ENCODE measurements at places on chromosomes 2 and 18.

- no peak for DNase-seq
Observed at GRCh38 chr2:2904721-2905350, 472.8 kb downstream of the EIPR1 start.

DNA sequence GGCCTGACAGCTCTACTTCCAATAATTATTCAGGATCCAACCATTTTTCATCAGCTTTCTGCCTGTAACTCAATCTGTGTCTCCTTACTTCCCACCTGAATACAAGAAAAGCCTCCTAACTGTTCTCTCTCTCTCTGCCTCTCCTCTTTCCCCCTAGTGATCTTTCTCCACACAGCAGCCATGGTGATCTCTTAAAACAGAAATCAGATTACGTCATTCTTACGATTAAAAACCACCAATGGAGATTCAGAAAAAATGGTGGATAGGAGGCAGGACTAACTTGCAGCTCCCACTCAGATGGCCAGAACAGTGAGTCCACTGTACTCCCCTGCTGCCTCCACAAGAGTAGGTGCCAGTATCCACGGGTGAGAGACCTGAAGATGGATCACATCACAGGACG, 431.7 kb downstream of the MBD2 start:
- DNase-seq: no peak

DNA sequence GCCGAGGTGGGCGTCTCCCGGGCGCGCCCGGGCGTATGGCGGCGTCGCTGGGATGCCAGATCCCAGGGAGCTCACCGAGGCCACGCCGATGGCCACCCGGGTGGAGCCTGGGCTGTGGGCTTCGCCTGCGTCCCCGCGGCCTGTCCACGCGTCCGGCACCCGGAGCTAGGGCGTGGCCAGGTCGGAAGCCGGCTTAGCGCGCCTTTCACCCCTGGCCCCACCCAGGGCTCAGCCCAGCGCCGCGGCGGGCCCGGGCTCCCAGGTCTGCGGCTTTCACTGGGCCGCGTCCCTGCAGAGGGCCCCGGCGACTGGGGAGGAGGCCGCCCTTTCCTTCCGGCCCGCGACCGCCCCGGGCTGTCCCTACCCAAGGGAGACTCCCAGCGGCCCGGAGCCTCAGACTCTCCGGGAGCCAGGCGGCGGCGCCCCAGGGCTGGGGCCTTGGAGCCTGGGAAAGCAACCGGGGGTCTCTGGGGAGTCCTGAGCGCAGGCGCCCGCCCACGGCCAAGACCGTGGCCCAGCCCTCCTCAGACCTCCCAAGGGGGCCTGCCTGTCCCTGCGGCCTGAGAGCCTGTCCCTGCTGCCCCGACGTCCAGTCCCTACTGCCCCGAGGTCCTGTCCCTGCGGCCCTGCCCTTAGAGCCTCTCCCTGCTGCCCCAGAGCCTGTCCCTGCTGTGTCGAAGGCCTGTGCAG, 36.3 kb upstream of the ITM2C start:
- no peak for DNase-seq

- no peak for DNase-seq
Observed at GRCh38 chr2:61962095-61962984, 56.9 kb downstream of the COMMD1 start.

- DNase-seq: no peak
Observed at GRCh38 chr2:182817558-182817957, 48.9 kb downstream of the FRZB start.

GRCh38 chr2:64007924-64008323, 11.3 kb downstream of the VPS54 start:
- DNase-seq: no peak

GRCh38 chr2:164947281-164947680, 8.0 kb downstream of the SLC38A11 start:
- DNase-seq: no peak

DNA sequence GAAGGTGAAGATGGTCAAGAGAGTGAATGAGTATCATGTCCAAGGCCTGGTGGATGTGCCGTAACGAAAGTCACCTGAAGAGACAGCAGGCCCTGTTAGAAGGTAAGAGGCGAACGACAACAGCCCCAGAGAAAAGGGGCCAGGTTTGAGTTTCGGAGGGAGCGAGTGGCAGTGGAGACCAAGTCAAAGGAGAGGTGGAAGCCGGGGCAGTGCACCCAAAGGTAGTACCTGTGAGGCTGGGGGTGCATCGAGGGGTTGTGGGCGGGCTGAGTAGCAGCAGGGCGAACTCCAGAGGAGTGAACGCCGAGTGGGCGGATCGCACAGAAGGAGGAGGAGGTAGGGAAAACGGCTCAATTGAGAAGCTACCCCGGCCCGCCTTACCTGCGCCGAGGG, 358 bp downstream of the USP37 start:
- no peak for DNase-seq

GRCh38 chr2:81901017-81901416, 1596.5 kb upstream of the LRRTM1 start:
- no peak for DNase-seq

GRCh38 chr18:59661891-59662701, 35.1 kb downstream of the CCBE1 start:
- no peak for DNase-seq

DNA sequence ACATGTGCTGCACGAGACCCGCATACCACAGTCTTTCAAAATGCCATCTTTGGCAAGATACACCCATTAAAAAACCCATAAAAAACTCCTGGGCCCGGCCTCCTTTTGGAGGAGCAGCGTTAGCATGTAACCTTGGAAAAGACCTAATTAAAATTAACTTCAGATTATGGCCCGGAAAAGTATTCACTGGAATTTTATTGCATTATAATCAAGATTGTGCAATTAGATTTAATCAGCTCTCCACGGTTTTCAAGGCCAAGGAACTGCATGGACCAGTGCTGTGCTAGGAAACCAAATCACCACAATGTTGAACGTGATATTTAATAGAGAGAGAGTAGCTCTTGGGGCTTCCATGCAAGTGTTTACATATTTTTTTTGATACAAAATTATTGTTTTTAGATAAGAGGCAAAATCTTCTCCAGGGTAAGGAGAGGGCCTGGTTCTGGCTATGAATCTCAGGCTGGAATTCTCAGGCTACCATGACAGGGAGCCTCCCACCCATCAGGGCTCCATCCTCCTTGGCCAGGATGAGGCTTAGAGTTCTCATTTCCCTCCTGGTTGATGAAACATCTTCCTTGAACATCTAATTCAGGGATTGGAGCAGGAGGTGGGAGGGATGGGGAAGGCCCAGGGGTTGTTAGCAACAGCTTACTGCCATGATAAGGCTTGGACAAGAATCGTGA, 82.0 kb upstream of the TTC39C start:
- DNase-seq: no peak

All from pulmonary artery endothelial cell (primary cell).